ENCODE measurements at places on chromosomes 2 and 18.

GRCh38 chr18:36942264-36942663 lies 113.3 kb downstream of the KIAA1328 start:
- no peak for DNase-seq

DNA sequence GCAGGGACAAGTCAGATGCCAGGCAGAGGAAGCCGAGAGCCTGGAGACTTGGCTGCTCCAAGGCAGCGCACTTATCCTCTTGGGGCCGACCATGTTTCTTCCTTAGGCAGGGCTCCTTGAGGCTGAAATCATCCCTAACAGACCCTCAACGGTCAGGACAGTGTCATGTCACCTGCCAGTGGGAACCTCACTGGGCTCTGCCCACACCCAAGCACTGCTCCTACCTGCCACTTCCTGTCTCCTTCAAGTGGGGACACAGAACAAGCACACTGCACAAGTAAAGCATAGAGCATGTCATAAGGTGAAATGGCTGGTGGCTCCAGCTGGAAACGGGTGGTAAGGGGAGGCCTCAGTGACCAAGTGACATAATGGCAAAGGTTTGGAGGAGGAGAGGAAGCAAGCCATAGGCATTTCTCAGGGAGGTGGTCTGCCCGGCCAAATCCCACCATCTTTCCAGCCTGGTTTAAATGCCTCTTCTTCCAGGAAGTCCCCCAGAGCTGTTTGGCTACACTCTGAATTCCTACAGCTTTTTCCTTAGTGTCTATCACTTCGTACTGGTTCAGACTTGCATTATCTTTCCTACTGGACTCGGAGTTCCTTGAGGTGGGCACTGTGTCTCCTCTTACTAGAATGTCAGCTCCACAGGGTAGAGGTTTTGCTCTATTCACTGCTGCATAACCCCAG lies 7.3 kb upstream of the ATOH8 start:
- DNase-seq: no peak

DNA sequence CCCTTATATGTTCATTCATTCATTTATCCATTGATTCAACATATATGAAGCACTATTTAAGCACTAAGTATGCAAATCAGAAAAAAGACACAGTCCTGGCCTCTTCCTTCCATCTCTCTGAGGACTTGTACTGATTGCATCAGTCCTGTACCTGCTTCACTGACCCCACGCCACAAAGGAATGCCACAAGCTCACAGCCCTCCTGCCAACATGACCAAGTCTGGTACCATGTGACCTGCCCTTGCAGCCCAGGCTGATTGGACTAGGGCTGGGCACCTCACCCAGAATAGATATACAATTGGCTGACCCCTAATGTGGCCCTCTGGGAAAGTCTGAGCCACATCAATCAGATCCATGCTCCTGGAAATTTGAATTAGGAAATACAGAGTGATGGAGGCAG lies 196.6 kb downstream of the AGPS start:
- DNase-seq: no peak

- no peak for DNase-seq
Observed at GRCh38 chr2:14148216-14148615, 484.3 kb upstream of the LRATD1 start.

DNA sequence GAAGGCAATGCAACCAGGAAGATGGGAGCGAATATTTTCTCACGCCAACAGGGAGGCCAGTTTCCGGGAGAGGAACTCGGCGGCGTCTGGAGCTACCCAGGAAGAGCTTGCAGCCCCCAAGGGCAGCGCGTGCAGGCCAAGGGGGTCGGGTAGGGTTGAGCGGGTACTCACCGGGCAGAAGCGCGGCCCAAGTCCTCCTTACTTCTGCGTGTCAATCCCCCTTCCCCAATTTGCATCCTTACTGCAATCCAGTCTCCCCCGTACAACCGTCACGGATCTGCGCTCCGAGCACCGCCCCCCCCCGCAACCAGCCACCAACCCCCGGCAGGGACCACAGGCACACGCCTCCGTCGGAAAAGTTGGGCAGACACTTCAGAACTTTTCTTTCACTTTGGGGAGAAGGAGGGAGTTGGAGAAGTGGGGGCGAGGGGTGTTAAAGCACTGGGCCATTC lies 1.3 kb downstream of the ATP8B1 start:
- DNase-seq: no peak

DNA sequence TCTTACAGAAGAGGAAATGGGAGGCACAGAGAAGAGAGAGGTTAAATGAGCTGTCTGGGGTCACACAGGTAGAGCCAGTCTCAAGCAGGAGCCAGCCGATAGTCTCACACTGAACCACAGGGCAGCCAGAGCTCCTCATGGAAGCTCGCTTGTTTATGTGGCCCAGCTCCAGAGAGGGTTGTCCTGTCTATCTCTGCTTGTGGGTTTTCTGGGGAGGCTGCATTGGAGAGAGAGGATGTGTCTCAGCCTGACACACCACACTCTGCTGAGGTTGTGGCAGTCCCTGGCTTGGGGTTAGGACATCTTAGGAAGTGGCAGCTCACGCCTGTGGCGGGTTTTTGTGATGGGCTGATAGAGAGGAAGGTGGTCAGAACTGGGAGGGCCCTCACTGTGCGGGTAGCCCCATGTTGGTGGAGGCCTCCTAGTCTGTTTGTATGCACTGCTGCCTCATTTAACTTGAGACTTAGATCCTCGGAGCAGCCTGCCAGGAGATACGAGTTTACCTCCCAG lies 52.3 kb downstream of the TCF7L1 start:
- DNase-seq: no peak

DNA sequence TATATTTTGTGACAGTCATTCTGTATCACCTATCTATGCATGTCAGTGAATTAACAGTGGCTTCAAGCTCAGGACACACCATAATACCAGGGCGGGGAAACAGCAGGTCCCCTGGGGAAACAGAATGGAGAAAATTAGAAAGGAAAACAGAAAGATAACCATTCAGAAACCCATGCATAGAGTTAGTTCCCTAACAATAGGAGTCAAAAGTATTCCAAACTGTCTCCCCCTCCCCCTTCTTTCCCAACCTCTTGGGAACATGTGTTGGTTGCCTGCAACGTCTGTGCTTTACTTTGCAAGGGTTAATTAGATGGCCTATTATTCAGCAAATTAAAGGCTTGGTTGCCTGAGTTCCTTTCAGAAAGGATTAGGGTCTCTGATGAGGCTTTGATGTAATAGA lies 176.4 kb downstream of the MYO3B start:
- no peak for DNase-seq

GRCh38 chr2:223383315-223383714 lies 218.8 kb downstream of the SCG2 start:
- DNase-seq: no peak

- no peak for DNase-seq
Observed at GRCh38 chr18:34651586-34652369, 58.3 kb upstream of the DTNA start.

DNA sequence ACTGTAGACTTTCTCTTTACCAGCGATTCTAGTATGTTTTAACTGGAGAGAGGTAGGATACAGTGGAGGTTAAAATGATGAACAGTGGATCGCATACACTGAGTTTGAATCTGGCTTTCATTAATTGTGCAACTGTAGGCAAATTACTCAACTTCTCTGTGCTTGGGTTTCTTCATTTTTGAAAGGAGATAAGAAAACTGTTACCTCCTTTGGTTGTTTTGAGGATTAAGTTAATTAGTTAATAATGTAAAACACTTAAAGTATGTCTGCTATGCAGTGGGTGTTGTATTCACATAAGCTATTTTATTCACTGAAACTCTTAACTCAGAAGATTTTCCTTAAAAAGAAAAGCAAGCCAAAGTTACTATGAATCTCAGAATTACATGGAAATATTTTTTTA lies 111.8 kb upstream of the CYP20A1 start:
- no peak for DNase-seq

- DNase-seq: no peak
Observed at GRCh38 chr18:489244-490023, 11.1 kb downstream of the COLEC12 start.

GRCh38 chr2:181614874-181615638 lies 41.8 kb downstream of the CERKL start:
- no peak for DNase-seq

- no peak for DNase-seq
Observed at GRCh38 chr2:134583997-134584520, 134.7 kb downstream of the TMEM163 start.

GRCh38 chr2:96470636-96471035 lies 34.5 kb downstream of the NEURL3 start:
- peak; percentile 65 for DNase-seq

GRCh38 chr18:46755315-46756024 lies 1.4 kb downstream of the ST8SIA5 start:
- DNase-seq: no peak
